Right atrium auricular region (tissue), 2 donors: ENCODE measurements at places on chromosomes 4 and X. TPM values are rescaled to one million over a fixed set of nuclear protein-coding genes. Genes with fewer than 3 reads are reported as not detected.

DNA sequence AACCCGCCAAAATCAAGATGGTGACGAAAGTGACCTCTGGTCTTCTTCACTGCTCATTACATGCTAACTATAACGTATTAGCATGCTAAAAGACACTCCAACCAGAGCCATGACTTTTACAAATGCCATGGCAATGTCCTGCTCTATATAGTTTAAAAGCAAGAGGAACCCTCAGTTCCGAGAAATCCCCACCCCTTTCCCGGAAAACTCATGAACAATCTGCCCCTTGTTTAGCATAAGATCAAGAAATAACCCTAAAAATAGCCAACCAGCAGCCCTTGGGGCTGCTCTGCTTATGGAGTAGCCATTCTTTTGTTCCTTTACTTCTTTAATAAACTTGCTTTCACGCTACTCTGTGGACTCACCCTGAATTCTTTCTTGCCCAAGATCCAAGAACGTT, 463.5 kb upstream of the FAM241A start:
- no peak overlapping the region for H3K4me3 ChIP-seq
- no peaks in the 10 kb centered on the region for H3K27me3 ChIP-seq
- no peak overlapping the region for H3K27ac ChIP-seq
- no peaks in the 10 kb centered on the region for H3K4me1 ChIP-seq

The PWWP3B gene
- 5.9 TPM for total RNA-seq

The CXCL8 gene
- total RNA-seq, result 7.9 TPM

GRCh38 chr4:40350627-40351227, 15.6 kb downstream of the CHRNA9 start:
- no peak overlapping the region for H3K4me3 ChIP-seq
- no peaks in the 10 kb centered on the region for H3K36me3 ChIP-seq
- H3K27ac ChIP-seq, result no peak overlapping the region
- H3K4me1 ChIP-seq, result no peaks in the 10 kb centered on the region
- H3K27me3 ChIP-seq, result no peaks in the 10 kb centered on the region

GRCh38 chr4:48930654-48931053, 24.1 kb upstream of the OCIAD2 start:
- H3K27me3 ChIP-seq, result no peaks in the 10 kb centered on the region
- no peak overlapping the region for H3K27ac ChIP-seq
- no peaks in the 10 kb centered on the region for H3K36me3 ChIP-seq
- no peaks in the 10 kb centered on the region for H3K4me1 ChIP-seq
- H3K4me3 ChIP-seq, result no peak overlapping the region
- no peak for DNase-seq

DNA sequence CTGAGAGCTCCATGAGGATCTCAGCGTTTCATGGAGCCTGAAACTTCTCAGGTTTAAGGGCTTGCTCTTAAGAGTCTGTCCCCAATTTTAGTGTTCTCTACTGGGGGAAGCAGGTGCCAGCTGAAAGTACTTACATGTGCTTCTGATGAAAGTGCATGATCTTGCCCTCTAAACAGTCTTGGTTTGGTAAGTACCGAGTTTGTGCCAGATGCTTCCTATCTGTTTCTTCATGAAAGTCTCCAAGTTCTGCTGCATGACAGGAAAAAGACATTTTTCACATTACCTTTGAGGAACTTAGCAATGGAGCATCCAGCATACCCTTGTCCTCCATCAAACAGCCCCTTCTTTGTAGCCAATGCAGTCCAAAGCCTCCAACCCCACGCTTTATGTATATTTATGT, 42.0 kb downstream of the FRMD7 start:
- H3K4me3 ChIP-seq, result no peak overlapping the region
- no peaks in the 10 kb centered on the region for H3K4me1 ChIP-seq
- no peaks in the 10 kb centered on the region for H3K27me3 ChIP-seq

DNA sequence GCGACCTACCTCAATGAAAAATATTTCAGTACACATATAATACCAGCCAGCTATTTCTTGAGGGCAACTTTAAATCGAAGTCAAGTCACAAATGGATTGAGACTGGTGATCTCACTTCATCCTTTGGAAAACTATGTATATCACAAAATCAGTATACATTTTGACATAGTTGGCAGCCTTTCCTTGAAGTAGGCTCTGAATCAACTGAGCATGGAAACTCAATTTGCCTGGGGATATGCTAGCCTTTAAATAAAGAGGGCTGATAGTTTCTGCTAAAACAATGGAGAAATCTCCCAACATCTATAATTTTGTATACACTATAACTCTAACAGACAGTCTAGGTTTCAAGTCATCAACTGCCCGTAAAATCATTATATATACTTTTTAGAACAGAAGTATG, 282.8 kb upstream of the TENM3 start:
- H3K4me3 ChIP-seq, result no peak overlapping the region
- no peaks in the 10 kb centered on the region for H3K27me3 ChIP-seq
- H3K36me3 ChIP-seq, result no peaks in the 10 kb centered on the region
- no peak for DNase-seq
- no peak overlapping the region for H3K27ac ChIP-seq

GRCh38 chrX:134624046-134624430, 34.2 kb downstream of the PLAC1 start:
- H3K4me1 ChIP-seq, result peaks cover 33% of the 10 kb centered on the region
- H3K36me3 ChIP-seq, result no peaks in the 10 kb centered on the region
- DNase-seq, result no peak
- H3K27me3 ChIP-seq, result no peaks in the 10 kb centered on the region
- H3K27ac ChIP-seq, result no peak overlapping the region

- no peak overlapping the region for H3K4me3 ChIP-seq
- DNase-seq, result no peak
- H3K36me3 ChIP-seq, result no peaks in the 10 kb centered on the region
- H3K27ac ChIP-seq, result no peak overlapping the region
- no peaks in the 10 kb centered on the region for H3K4me1 ChIP-seq
Measured at GRCh38 chrX:97529536-97530200, 646.0 kb downstream of the RPA4 start.

DNA sequence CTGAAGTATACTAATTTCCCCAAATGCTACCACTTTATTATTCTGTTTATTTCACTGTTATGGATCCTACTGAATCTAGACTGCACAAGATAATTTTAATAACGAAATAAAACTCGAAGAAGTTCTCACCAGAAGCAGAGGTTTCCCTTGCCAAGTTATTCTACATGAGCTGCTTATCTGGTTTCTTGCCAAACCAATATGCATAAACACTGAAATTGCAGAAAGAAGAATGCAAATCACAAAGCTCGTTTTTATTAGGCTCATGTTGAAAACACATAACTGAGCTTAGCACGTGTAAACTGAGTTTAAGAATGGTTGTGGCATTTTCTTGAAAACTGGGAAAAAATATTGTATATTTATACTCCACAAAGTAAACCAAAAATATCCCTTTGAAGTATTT, 35.9 kb downstream of the GRID2 start:
- H3K4me3 ChIP-seq, result no peak overlapping the region
- H3K27ac ChIP-seq, result no peak overlapping the region
- H3K4me1 ChIP-seq, result peaks cover 7% of the 10 kb centered on the region
- no peak for DNase-seq
- H3K27me3 ChIP-seq, result no peaks in the 10 kb centered on the region
- no peaks in the 10 kb centered on the region for H3K36me3 ChIP-seq

GRCh38 chr4:76523593-76523992, 88.6 kb downstream of the SHROOM3 start:
- H3K27ac ChIP-seq, result no peak overlapping the region
- DNase-seq, result no peak
- no peaks in the 10 kb centered on the region for H3K27me3 ChIP-seq

- no peaks in the 10 kb centered on the region for H3K4me1 ChIP-seq
- no peaks in the 10 kb centered on the region for H3K36me3 ChIP-seq
- no peak for DNase-seq
Measured at GRCh38 chr4:89193843-89194242, 82.5 kb downstream of the TIGD2 start.

DNA sequence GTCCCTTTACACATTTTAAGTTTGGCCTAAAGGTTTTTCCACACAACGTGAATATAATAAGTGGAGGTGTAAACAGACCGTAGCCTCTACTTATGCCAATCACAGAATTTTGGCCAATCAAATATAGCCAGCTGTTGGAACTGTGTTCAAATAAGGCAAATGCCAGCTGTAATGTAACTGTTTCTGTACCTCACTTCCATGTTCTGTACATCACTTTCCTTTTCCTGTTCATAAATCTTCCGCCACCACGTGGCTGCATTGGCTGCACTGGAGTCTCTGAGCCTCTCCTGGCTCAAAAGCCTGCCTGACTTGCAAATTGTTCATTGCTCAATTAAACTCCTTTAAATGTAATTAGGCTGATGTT, 105.1 kb upstream of the SMIM31 start:
- no peaks in the 10 kb centered on the region for H3K27me3 ChIP-seq
- H3K4me3 ChIP-seq, result no peak overlapping the region

The KCND1 gene
- total RNA-seq, result 1.5 TPM

GRCh38 chr4:26299254-26299882, 21.4 kb upstream of the RBPJ start:
- no peaks in the 10 kb centered on the region for H3K36me3 ChIP-seq
- H3K27me3 ChIP-seq, result no peaks in the 10 kb centered on the region
- no peak overlapping the region for H3K4me3 ChIP-seq
- no peak overlapping the region for H3K27ac ChIP-seq
- no peaks in the 10 kb centered on the region for H3K4me1 ChIP-seq

GRCh38 chr4:14264437-14264836, 636.9 kb upstream of the BOD1L1 start:
- H3K36me3 ChIP-seq, result no peaks in the 10 kb centered on the region
- no peak overlapping the region for H3K4me3 ChIP-seq
- no peak overlapping the region for H3K27ac ChIP-seq
- DNase-seq, result no peak
- no peaks in the 10 kb centered on the region for H3K27me3 ChIP-seq

DNA sequence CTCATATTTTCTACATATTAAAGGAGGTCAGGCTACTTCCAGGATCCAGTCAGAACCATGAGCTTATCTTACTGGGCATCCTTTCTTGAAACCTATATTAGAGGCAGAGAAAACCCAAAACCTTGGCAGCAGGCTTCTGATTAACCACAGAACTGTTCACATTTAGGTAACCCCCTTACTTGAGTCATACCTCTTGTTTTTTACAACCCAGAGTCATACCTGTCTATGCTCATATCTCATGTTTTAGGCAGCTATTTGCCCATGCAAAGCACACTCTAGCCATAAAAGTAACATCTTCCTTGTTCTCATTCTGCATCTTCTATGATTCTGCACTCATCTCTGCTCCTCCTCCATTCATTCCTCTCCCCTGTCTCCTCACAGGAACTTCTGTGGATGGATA, 138.0 kb upstream of the SMIM31 start:
- H3K4me1 ChIP-seq, result no peaks in the 10 kb centered on the region
- H3K27ac ChIP-seq, result no peak overlapping the region
- H3K27me3 ChIP-seq, result no peaks in the 10 kb centered on the region
- no peak overlapping the region for H3K4me3 ChIP-seq
- no peaks in the 10 kb centered on the region for H3K36me3 ChIP-seq
- DNase-seq, result no peak

DNA sequence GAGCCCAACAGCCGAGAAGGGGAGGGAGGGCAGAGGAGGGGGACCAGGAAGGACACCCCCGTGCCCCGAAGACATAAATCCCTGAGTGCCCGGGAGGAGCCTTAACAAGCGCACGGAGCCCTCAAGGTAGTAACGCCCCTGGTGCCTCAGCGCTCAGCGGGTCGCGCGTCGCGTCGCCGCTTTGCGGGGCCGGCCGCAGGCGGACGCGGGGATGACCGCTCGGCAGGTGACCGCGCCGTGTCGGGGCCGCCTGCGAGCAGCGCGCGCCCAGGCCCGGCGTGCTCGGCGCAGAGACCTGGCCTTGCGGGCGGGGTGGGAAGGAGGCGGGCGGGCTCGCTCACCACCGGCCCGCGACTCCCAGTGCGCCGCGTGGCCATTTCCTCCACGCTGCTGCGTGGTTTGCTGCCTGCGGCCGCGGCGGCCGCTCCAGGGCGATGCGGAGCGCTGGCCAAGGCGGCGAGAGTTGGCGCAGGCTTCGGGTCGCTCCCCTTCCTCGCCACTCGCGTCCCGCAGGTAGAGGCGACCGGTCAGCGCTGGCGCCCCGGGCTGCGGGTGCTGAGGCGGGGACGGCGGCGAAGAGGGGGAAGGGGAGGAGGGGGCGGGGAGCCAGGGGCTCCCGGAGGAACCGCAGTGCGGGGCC, 632 bp downstream of the CCSER1 start:
- no peaks in the 10 kb centered on the region for H3K4me1 ChIP-seq
- no peaks in the 10 kb centered on the region for H3K27me3 ChIP-seq
- DNase-seq, result no peak

GRCh38 chr4:141107927-141108326, 25.3 kb downstream of the RNF150 start:
- no peaks in the 10 kb centered on the region for H3K4me1 ChIP-seq
- H3K27me3 ChIP-seq, result no peaks in the 10 kb centered on the region
- H3K4me3 ChIP-seq, result no peak overlapping the region
- DNase-seq, result no peak
- H3K27ac ChIP-seq, result peak overlapping the region; percentile 37
- H3K36me3 ChIP-seq, result no peaks in the 10 kb centered on the region

- no peak overlapping the region for H3K27ac ChIP-seq
- no peaks in the 10 kb centered on the region for H3K4me1 ChIP-seq
- no peak overlapping the region for H3K4me3 ChIP-seq
- DNase-seq, result no peak
Measured at GRCh38 chr4:95250544-95251137, 298.1 kb downstream of the UNC5C start.

The FREM3 gene
- total RNA-seq, result not detected

GRCh38 chrX:82127228-82128123, 925.6 kb downstream of the SH3BGRL start:
- H3K27ac ChIP-seq, result no peak overlapping the region
- no peaks in the 10 kb centered on the region for H3K36me3 ChIP-seq
- H3K4me1 ChIP-seq, result no peaks in the 10 kb centered on the region

DNA sequence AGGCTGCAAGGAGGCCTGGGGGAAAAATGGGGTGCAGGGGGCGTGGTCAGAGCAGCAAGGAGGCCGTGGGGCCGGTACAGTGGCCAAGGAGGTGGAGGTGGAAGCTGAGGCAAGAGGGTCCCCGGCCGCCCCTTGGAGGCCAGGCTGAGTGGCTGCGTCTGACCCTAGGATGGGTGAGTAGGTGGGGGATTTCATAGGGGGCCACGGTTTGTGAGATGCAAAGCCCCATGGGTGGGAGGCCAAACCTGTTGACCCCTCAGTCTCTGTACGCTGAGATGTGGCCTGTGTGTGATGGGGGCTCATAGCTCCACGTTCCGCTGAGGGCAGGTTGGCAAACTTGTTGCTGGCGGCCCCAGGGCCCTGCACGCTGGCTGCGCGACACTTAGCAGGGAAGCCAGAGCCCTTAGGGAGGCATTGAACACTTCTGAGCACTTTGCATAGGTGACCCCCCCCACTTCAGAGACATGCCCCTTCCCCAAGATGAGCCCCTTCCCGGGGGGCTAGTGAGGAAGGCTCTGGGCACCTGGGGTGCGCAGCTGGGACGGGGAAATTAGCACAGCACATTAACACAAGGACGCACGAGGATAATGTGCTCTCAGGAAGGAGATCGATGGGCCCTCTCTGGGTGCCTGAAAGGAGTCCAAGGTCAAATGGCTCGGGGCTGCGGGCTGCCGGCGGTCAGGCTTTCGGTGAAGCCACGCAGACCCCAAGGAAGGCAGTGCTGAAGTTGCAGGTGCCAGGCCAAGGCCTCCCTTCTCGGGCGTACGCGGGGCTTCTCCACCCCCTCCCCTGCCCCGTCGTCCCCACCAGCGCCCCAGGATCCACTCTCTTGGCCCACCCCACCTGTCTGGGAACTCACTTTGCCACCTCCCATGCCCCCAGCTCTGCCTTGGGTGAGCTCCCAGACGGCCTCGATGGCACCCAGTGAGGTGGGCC, 107.4 kb downstream of the HMX1 start:
- H3K27ac ChIP-seq, result no peak overlapping the region
- H3K4me1 ChIP-seq, result no peaks in the 10 kb centered on the region
- no peaks in the 10 kb centered on the region for H3K36me3 ChIP-seq
- no peak for DNase-seq
- H3K4me3 ChIP-seq, result no peak overlapping the region

- H3K4me3 ChIP-seq, result no peak overlapping the region
- no peak for DNase-seq
- no peaks in the 10 kb centered on the region for H3K27me3 ChIP-seq
- H3K27ac ChIP-seq, result no peak overlapping the region
Measured at GRCh38 chr4:80615099-80615498, 279.6 kb downstream of the CFAP299 start.
